ENCODE measurements at places on chromosomes 3 and 15.

DNA sequence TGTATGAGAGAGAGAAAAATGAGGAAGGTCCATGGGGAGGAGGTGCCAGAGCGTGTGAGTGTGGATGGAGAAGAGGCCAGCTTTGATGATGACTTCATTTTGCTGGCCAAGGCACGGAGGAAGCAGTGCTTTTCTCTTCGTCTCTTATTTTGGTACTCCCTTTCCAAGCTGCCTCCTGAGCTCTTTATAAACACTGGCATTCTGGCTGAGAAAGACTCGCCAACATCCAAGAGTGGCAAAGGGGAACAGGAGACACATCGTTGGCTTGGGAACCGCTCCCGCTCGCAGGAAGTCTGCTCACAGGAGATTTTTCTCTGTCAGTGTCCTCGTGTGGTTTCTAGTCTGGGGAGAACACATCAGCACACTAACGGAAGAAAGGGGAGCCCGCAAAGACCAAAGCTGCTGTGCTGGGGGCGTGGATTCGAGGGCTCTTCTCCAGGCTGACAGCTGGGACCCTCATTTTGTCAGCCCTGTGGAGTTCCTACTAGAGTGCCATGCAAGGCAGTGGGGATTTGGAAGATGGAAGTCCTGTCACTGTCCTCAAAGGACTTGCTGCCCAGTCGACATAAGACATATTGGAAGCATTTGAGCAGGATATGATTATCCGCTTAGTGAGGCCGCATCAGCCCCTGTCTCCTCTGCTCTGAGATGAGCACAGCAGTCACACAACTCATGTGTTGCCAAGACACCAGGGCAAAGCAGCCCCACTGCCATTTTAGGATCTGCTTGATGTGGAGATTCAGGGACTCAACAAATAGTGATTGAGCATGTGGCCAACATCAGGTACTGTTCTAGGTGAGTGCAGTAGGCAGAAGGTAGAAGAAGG is 8.0 kb upstream of the SEMA4B start:
- no peak for DNase-seq

- no peak for DNase-seq
Measured at GRCh38 chr3:53675022-53675697, 171.1 kb downstream of the CHDH start.

DNA sequence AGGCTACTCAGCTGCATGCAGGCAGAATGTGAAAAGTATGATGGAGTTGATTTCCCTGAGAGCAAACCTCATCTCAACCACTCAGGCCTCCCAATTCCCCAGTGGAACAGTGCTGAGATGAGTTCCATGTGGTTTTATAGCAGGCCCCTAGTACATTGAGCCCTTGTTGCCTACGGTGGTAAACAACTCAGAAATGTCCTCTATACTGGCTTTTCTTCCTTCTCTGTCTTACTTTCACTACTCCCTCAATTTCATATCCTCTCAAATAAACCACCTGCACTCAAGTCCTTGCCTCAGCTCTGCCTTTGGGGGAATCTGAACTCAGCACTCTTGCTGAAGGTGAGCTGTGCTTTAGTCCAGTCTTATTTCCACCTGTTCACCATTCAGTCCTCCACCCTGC is 399.9 kb downstream of the PDCD6IP start:
- no peak for DNase-seq

DNA sequence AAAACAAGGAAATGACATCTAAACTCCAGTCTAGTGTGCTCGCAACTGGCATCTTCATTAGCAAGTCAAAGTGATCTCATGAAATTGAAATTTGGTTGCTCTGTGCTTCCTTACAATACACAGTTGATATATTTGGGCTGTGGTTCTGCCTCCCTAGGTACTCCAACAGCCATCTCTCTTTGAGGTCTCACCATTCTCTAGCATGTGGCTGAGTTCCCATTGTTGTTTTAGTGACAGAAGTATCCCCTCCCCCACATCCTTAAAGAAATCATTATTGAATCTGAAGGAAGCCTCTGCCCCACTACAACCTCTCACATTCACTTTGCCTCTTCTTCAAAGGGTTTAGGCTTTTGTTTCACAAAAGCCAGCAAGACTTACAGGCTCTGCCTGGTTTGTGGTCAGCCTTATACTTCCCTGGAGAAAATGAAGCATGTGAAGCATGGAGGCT is 516.5 kb downstream of the NLGN1 start:
- peak; percentile 31 for DNase-seq

DNA sequence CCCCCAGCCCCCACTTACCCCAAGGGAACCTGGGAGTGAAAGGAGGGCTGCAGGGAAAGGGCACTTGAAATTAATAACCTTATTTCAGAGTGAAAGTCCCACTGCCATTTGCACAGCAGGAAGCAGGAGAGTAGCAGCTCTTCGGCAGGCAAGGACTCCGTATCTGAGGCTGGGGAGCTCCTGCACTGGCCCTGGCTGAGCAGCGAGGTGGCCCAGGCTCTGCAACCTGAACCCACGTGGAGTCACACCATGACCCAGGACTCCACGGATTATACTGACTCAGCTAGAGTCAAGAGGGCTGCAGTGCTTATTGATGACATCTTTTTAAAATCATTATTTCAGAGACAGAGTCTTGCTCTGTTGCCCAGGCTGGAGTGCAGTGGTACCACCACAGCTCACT is 214.5 kb downstream of the XXYLT1 start:
- DNase-seq, result no peak

- peak; percentile 33 for DNase-seq
Measured at GRCh38 chr3:64093825-64094712, 70.8 kb upstream of the PSMD6 start.

GRCh38 chr3:135694142-135694541 is 271.4 kb upstream of the PPP2R3A start:
- DNase-seq, result no peak

DNA sequence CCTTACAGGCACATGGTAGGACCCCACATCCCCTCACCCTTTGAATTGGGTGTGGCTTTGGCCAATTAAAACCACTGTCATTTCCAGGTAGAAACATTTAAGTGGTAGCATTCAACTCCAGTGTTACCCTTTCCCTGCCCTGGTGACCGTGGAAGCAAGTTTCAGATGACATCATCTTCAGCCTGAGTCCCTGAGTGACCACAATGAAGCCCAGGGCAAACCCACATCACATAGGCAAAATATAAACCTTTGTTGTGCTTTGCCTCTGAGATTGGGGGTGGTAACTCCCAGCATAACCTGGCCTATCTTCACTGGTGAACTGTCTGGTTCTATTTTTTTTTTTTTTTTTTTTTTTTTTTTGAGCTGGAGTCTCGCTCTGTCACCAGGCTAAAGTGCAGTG is 404.0 kb upstream of the WNT5A start:
- DNase-seq, result no peak

GRCh38 chr15:92161039-92161670 is 232.5 kb upstream of the ST8SIA2 start:
- no peak for DNase-seq

GRCh38 chr3:37492977-37493471 is 318.6 kb upstream of the LRRFIP2 start:
- DNase-seq, result peak; percentile 55

DNA sequence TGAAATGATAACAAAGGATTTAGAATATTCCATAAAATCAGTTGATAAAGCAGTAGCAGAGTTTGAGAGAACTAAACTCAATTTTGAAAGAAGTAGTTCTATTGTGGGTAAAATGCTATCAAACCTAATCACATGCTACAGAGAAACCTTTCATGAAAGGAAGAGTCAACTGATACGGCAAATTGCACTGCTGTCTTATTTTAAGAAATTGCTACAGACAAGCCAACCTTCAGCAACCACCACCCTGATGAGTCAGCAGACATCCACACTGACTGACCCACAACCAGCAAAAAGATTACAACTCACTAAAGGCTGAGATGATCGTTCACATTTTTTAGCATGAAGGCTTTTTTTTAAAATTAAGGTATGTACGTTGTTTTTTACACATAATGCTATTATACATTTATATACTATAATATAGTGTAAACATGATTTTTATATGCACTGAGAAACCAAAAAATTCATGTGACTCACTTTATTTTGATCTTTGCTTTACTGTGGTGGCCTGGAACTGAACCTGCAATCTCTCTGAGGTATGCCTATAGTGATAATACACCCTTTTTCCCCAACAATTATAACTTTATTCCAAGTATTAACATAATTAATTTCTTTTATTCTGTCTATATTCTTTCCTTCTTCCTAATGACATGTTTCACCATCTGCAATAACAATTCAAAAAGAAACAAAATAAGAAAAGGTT is 109.9 kb downstream of the TBC1D5 start:
- peak; percentile 66 for DNase-seq

GRCh38 chr3:185423178-185423577 is 60.2 kb downstream of the MAP3K13 start:
- DNase-seq, result no peak

- no peak for DNase-seq
Measured at GRCh38 chr3:68757157-68757556, 175.2 kb downstream of the TAFA4 start.

DNA sequence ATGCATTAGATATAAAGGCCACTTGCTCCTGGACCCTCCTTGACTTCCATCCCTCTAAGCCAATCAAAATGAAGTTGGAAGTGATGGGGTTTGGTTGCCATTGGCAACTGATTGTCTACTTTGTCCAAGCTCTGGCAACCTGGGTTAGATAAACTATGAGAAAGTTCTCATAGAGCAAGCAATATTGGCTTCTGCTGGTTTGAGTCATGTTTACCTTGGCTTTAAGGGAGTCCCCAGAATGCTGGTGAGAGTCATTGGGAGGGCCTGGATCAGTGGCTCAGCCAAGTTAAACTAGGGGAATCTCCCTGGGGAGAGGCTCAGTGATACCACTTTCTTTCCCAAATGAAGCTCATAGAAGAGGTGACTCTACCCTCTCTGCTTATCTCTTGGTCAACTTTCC is 176.3 kb upstream of the ROPN1 start:
- DNase-seq, result peak; percentile 39

GRCh38 chr3:15262021-15262420 is 56.0 kb downstream of the CAPN7 start:
- no peak for DNase-seq

DNA sequence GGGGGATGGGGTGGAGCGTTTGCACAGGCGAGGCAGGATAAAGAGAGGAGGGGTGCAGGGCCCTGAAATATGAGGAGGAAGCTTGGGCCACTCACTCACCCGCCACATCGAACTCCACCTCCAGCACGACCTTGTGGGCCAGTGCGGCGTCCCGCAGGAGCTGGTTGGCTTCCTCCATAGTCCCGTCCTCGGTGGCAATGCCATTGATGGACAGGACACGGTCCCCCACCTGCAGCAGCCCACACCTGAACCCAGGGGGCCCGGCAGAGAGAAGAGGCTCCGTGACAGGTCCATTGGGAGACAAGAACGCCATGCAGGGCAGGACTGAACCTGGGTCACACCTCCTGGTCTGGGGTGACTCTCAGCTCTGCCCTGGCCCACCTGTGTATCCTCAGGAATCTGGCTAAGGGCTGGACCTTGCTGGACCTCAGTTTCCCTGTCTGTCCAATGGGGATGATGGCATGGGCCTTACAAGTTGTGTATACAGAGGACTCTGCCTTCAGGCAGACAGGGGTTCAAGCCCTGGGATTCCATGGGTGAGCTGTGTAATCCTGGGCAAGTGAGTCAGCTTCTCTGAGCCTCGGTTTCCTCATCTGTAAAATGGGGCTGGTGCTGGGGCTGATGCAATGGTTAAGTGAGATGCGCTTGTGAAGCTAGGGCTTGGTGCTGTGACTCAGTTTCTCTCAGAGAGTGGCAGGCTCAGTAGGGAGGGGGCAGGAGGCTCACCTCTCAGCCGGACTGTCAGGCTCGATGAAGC is 26.4 kb downstream of the GRIP2 start:
- DNase-seq, result no peak

DNA sequence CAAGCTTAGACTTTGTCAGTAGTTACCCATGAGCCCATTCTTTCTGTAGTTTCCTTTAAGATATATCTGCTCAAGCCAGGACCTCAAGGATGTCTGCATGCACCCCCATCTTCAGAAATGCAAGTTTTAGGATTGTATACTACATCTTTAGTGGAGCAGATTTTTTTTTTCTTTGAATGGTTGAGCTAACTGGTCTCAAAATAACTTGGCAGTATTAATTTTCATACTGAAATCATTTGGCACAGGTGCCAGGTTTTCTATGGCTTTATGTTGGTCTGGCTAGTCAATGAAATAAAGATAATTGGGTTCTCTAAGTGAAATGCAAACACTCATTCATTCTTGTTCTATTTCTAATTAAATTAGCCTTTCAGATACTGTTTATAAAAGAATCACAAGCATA is 108.9 kb downstream of the ATG7 start:
- no peak for DNase-seq

DNA sequence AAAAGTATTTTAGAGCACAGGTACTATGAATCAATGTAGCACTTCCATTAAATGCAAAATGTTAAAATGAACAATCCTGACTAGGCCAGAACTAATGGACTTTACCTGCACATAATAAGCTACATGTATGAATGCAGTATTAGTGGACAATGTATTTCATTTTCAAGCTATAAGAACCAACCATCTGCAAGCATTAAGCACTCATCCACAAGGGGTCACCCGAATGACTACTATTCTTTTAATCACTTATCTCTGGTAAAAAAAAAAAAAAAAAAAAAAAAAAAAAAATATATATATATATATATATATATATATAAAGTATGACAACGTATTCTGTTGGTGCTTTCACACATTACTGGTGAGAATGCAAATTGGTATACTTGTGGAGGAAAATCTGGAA is 7.2 kb downstream of the HERC1 start:
- DNase-seq, result peak; percentile 14

DNA sequence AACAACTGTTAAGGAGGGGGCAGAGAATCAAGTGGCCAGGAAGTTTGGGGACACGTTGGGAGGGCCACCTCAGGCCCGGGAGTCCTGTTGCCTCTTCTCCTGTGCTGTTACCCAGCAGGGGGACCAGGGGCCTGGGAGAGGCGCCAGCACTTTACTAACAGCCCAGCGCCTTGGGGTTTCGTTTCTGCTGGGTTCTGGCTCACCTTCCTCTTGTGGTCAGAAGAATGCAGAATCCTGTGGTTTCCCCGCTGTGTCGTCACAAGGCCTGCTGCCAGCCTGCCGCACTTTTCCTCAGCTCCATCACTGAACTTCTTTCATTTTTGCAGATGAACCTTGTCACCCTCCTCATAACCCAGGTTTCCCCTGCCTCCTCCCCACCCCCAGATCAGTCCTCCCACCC is 67.7 kb downstream of the SLC30A4 start:
- DNase-seq, result peak; percentile 97

GRCh38 chr15:73854265-73854664 is 19.1 kb upstream of the TBC1D21 start:
- no peak for DNase-seq

GRCh38 chr3:193826159-193826795 is 233.3 kb downstream of the OPA1 start:
- DNase-seq, result peak; percentile 68

- DNase-seq, result no peak
Measured at GRCh38 chr3:188929137-188929536, 242.6 kb upstream of the TPRG1 start.

- no peak for DNase-seq
Measured at GRCh38 chr3:37303416-37303815, 129.0 kb upstream of the LRRFIP2 start.

- no peak for DNase-seq
Measured at GRCh38 chr3:15183011-15183410, 23.0 kb upstream of the CAPN7 start.
